Stromal cell of bone marrow (primary cell): ENCODE measurements at places on chromosomes 16 and 17.
A peak's percentile ranks its signal among the peaks of the same experiment; 100 is the strongest.

DNA sequence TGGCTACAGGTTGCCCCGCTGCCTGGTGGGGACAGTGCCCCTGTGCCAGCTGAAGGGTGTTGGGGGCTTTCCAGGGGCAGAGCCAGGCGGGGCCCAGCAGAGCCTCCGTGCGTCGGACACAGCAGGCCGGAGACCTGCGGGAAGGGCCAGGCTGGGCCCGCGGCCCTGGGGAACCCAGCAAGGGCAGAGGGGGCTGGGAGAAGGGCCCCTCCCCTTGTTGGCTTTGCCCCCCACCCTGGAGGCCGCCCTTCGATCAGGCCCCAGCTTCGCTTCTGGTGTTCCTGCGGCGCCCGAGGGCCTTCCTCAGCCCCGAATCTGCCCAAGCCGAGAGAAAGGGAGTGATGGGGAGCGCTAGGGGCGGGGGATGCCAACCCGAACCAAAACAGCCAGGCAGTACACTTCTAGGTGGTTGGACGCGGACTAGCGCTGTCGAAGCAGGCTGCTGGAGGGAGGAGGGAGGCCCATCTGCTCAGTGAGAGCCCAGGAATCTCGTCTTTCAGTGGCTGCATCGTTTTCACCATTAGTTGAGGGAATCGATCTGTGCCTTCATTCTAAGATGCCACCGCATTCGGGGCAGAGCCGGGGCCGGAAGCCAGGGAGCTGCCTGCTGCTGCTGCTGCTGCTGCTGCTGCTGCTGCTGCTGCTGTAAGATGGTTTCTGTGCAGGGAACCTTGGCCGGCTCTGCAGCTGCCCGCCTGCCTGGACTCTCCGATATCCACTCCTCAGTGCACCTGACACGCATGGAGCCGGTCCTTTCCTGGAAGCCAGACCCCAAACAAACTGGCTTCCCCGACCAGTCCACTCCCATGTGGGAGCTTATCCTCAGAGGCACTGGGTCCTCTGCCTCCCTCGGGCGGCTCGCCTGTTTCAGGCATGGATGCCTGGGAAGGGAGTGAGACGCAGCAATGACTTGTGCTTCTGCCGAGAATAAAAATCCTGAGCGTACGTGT lies 1.7 kb downstream of the JPH3 start:
- no peak for DNase-seq

- no peak for DNase-seq
Observed at GRCh38 chr17:3729881-3730280, 6.2 kb downstream of the HASPIN start.

- DNase-seq: no peak
Observed at GRCh38 chr17:68579194-68579927, 21.8 kb downstream of the FAM20A start.

DNA sequence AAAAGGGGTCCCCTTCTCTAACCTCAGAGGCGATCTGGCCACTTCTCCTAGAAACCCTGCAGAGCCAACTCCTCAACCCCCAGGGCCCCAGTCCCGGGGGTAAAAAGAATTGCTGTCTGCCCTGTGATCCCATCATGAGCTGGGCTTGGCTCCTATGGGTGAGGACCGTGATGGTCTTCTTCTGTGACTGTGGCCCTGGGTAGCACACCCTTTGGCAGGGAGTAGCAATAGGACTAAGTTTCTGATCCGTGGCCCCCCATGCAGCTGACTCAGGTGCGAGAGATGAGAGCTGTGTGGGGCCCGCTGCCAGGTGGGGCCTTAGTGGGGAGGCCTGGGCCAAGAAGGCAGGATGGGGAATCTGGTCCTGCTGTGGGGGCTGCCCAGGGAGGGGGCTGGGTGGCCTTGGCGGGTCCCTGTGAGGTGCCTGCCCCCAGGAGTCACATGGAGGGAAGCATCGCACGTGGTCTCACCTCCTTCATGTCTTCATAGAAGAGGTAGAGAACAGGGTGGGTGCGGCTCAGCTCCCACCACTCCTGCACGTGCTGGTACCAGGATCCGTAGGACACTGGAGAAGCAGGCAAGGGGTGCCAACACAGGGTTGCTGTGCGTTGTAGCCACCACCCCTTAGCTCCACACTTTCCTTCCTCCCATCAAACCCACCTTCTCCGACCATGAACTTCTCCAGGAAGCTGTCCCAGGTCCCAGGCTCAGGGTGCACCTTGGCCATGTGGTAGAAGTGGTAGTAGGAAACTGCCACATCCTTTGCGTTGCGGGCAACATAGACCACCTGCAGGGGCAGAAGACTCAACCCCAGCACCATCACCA lies 3.3 kb downstream of the SULT1A1 start:
- no peak for DNase-seq

DNA sequence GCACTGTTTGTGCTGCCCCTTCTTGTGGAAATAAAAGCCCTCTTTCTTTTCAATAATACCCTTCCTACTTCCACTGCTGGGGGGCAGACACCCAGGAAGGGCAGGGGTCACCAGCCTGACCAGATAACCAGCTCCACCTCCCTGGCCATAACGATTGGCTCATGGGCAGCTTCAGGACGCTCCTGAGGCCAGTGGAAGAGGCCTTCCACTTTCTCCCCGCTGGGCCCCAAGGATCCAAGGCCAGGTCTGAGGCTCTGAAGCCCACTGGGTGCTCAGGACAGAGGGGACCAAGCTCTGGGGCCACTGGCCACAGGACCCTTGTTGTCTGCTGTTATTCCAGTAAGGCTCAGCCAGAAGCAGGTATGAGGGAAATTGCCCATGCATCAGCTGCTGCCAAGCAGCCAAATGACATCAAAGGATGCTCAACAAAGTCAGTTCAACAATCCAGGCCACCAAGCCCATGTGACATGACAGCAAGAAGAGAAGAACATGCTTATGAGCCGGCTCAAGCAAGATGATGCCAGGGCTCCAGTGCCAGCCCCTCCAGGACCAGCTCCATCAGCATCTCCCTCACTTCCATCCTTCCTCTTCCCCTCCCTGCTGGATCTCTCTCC lies 238.8 kb downstream of the ZNF423 start:
- no peak for DNase-seq

- DNase-seq: no peak
Observed at GRCh38 chr16:87441886-87442580, 49.9 kb downstream of the MAP1LC3B start.

DNA sequence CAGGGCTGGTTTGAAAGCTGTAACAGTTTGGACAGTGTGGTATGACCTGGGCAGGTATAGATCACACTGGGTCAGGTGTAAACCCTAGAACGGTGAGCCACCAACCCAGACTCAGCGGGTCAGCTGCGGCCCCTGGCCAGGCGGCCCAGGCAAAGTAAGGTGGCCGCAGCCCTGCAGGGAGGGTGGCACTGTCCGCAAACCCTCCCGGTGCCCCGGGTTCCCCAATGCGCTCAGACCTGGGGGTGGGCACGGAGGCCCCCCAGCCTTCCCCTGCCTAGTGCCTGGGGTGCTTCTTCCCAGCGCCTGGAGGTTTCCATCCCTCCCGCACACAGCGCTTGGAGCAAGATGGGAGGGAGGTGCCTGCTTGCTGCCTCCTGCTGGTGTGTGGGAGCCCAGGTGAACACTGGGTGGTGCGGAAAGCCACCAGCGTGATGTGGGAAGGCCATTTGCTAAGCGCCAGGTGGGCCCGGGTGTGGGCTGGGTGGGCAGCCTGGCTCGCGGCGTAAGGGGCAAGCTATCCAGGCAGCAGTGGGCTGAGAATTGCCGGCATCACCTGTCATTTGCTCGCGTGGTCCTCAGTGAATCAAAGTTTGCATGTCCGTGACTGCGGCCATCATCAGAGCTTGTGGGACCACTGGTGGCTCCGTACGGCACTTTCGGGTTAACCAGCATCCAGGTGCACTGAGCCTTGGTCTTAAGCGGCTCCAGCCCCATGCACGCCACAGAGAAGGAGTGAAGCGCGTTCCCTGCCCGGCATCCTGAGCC lies 47.3 kb upstream of the GNG13 start:
- DNase-seq: no peak

DNA sequence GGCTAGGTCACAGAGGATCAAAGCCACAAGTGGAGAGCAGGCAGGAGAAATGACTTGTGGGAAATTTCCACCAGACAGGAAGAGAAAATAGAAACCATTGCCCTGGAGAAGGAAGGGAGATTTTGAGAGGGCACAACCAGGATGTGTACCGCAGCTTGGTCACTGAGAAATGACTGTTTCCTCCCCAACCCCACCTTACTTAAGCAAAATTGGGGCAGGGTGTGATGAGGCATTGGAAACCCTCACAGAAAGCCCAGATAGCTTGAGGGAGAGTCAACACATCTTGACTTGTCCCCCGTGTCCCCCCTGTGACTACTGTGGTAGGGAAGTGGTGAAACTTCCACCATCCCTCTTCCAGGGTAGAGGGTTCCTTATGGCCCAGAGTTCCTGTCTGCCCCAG lies 113.5 kb upstream of the FAM20A start:
- no peak for DNase-seq

- peak; percentile 57 for DNase-seq
Observed at GRCh38 chr17:78883089-78883532, 19.9 kb downstream of the CEP295NL start.

GRCh38 chr17:418421-418751 lies 65.8 kb upstream of the RPH3AL start:
- DNase-seq: no peak

GRCh38 chr16:35754391-35755369 lies 2295.3 kb downstream of the TP53TG3F start:
- DNase-seq: no peak

- no peak for DNase-seq
Observed at GRCh38 chr17:30368912-30369720, 9.6 kb upstream of the CPD start.

DNA sequence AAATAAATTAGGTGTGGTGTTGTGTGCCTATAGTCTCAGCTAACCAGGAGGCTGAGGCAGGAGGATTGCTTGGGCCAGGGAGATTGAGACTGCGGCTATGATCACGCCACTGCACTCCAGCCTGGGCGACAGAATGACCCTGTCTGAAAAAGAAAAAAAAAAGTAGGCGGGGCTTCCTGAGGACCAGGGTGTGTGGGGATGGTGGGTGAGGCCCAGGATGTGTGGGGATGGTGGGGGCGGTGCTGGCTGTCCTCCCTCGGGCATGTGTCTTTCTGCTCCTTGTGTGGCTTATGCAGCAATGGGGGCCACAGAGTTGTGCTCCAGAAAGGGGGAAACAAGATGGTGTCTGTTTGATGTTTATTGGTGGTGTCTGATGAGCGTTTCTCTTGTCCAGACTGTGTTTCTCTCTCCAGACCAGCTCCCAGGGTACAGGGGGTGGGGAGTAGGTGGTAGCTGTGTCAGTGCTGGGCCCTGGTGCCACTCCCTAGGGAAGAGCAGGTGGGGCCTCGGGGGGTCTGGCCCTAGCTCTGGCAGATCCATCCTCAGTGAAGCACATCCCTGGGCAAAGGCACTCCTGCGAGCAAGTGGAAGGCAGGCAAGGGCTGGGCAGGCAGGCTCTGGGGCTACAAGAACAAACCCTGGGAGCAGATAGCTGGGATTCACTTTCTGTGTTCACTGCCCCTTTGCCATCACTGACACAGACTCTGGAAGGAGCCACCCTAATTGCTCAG lies 2.3 kb downstream of the LCAT start:
- no peak for DNase-seq

DNA sequence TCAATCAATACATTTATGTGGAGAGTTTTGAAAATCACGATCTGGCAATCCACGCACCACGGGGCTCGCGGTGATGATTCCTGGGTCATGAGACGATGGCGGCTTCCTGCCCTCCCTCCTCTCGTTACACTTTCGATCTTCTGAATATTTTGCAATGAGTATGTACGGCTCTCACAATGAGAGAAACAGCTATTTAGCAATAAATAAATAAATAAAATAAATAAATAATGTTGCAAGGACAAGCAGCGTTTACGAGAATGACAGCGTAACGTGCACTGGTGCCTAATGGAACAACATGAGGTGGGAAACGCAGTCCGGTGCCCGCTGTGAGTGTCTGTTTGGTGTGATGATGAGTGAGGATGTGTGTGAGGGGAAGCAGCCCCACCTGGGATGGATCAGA lies 46.7 kb upstream of the JPH3 start:
- DNase-seq: no peak

GRCh38 chr17:41773731-41774193 lies 12.7 kb downstream of the JUP start:
- DNase-seq: no peak

- DNase-seq: no peak
Observed at GRCh38 chr17:72763981-72764380, 328.5 kb downstream of the SLC39A11 start.

GRCh38 chr17:1611715-1612114 lies 16.9 kb downstream of the SLC43A2 start:
- DNase-seq: no peak

DNA sequence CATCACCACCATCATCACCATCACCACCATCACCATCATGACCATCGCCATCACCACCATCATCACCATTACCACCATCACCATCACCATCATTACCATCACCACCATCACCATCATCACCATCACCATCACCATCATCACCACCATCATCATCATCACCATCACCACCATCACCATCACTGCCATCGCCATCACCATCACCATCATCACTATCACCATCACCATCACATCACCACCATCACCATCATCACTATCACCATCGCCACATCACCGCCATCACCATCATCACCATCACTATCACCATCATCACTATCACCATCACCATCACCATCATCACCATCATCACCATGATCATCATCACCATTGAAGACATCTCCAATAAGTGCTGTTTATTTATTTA lies 16.8 kb upstream of the MED9 start:
- no peak for DNase-seq

DNA sequence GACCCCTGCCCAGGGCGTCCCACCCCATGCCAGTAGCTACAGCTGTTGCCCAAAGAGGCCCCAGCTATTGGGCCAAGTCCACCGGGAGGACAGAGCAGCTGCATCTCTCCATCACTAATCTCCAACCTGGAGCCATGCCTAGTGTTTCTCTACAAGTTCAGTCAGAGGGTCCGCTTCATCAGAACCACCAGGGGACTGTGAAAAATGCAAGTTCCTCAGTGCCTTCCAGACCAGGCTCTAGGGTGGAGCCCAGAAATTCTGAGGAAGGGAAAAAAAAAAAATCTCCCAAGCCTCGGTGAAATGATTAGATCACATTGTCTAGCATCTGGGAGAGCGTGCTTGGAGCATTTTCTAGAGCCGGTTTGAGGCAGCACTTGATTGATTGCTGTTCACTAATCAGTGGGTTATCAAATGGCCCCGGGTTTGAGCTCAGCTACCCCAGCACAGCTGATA lies 22.4 kb upstream of the HERPUD1 start:
- DNase-seq: no peak
